Osteocyte (in vitro differentiated cells): ENCODE measurements at places on chromosomes 3 and 15.

DNA sequence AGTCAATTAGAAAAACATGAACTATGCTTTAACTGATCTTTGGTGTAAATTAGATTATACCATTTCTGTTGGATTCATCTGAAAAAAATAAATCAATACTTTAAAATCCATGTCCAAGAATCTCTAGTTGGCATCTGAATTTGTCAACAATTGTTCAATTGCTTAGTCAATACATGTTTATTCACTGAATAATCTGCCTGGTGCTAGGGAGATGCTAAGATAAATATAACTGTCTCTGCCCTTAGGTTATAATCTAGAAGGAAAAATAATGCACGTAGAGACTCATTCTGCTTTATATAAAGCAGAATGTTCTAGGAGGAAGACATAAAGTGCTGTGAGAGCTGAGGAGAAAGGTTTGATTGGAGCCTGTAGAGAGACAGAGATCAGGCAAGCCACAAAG lies 537.2 kb upstream of the IL12A start:
- no peaks in the 10 kb centered on the region for H3K36me3 ChIP-seq
- H3K27ac ChIP-seq: no peak overlapping the region
- H3K4me3 ChIP-seq: no peak overlapping the region
- no peaks in the 10 kb centered on the region for H3K27me3 ChIP-seq

DNA sequence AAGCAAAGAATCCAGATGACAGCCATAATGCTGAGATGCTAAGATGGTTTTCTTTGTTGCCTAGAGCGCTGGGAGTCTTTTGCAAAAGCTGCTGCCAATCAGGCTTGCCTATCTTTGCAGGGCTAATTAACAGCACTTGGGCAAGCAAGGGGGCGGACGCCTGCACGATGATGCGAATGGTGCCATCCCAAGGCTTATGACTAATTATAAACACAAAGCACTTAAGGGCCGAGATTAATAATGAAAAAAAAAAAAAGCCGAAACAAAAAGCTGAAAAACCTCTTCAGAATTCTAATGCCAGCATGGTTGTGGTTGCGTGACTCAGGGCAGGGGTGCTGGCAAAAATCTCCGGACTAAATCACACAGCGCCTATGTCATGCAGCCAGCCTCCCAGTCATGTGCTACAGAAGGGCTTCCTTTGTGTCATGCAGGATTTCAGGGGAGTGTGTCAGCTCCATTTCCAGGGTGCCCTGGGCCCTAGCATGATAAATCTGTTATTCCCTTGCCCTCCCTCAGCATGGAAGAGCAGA lies 185.0 kb upstream of the ANKRD28 start:
- H3K4me1 ChIP-seq: peaks cover 33% of the 10 kb centered on the region
- H3K36me3 ChIP-seq: peaks cover 3% of the 10 kb centered on the region
- H3K27me3 ChIP-seq: no peaks in the 10 kb centered on the region
- H3K4me3 ChIP-seq: peak overlapping the region; percentile 65
- peak overlapping the region; percentile 92 for H3K27ac ChIP-seq

GRCh38 chr15:91077029-91077428 lies 23.0 kb upstream of the SV2B start:
- H3K4me1 ChIP-seq: no peaks in the 10 kb centered on the region
- H3K27me3 ChIP-seq: peaks cover 17% of the 10 kb centered on the region
- H3K4me3 ChIP-seq: no peak overlapping the region
- H3K36me3 ChIP-seq: no peaks in the 10 kb centered on the region

DNA sequence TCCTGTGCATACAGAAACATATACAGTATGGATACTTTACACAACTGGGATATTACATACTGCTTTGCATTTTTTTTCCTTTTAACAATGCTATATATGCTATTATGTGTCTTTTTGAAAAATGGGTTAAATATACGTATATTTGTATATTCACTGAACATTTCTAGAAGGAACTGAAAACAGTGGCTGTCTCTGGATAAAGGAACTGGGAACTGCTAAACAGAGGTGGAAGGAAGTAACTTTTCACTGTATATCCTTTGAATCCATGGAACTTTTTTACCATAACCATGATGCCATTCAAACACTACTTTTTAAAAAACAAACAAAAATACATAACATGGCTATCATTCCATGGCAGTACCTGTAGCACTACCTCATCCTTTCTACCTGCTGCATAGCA lies 1.8 kb downstream of the MTFMT start:
- H3K27me3 ChIP-seq: peaks cover 5% of the 10 kb centered on the region
- H3K4me3 ChIP-seq: no peak overlapping the region
- no peak overlapping the region for H3K27ac ChIP-seq

DNA sequence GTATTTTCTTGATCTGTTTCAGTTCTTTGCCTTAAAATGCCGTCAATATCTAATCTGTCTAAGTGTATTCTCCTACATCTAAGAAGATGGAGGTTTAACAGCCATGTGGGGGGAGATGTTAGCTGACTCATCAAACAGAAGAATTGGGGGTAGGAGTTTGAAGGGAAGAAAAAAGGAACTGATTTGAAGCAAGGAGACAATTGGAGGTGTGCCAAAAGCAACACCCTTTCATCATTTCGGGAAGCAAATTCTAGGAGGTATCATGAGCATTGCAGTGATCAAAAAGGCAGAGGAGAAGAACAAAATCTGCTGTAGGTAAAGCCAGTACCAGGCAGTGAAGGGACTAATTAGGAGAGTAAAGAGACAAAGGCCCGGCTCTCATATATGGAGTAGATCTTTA lies 337.3 kb upstream of the TBC1D5 start:
- no peaks in the 10 kb centered on the region for H3K36me3 ChIP-seq
- DNase-seq: no peak
- peaks cover 11% of the 10 kb centered on the region for H3K4me1 ChIP-seq
- no peak overlapping the region for H3K4me3 ChIP-seq
- H3K27me3 ChIP-seq: no peaks in the 10 kb centered on the region

DNA sequence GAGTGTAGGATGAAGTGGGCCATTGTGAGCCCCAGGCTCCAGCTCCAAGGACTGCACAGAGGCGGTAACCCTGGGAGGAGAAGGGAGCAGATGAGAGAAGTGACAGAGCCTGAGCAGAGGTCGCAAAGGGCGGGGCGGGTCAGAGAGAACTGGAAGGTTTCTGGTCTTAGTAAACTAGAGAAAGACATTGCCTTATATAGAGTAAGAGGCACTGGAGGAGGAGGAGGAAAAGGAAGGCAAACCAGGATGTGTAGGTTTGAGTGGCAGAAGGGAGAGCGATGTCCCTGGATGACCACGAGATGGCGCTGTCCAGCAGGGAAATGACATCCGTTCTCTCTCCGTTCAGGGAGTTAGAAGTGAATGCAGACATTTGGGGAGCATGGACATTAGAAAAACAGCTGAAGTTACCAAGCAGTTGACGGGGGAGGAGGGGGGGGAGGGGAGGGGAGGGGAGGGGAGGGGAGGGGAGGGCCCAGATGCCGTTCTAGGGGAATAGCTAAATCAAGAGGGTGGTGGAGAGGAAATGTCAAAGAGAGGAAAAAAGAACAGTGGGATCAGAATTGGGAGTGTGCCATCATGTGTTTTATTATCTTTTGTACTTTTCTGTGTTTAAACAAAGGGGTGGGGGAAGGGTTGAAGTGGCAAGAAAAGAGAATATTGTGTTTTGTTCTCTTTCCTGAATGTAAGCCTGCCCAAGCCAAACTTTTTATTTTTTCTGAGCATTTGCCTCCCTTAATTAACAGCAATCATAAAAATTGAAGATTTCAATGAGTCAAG lies 48.8 kb downstream of the STARD5 start:
- peaks cover 12% of the 10 kb centered on the region for H3K27me3 ChIP-seq
- H3K4me1 ChIP-seq: peaks cover 4% of the 10 kb centered on the region
- no peaks in the 10 kb centered on the region for H3K36me3 ChIP-seq
- DNase-seq: peak; percentile 86

- H3K27ac ChIP-seq: no peak overlapping the region
- H3K4me1 ChIP-seq: no peaks in the 10 kb centered on the region
- peaks cover 38% of the 10 kb centered on the region for H3K27me3 ChIP-seq
- H3K36me3 ChIP-seq: no peaks in the 10 kb centered on the region
These were observed 211.2 kb upstream of the TLE3 start for GRCh38 chr15:70308735-70309434.

DNA sequence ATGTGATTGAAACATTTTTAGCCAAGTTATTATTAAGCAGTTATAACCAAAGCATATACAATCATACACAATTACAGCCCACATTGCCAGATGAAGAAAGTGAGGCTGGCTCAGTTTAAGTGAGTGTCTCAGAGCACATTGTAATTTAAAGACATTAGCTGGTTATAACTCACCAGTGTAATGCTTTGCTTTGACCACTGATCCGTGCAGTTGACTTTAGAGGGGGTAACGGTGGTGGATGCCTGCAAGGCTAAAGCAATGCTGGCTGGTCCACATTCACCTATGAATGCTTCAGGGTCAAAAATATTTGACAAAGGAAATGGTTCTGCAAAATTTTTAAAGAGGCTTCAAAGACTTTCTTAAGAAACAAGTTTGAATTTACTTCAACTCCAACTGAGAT lies 1.2 kb downstream of the C3orf85 start:
- peaks cover 9% of the 10 kb centered on the region for H3K27me3 ChIP-seq
- no peak overlapping the region for H3K4me3 ChIP-seq
- H3K4me1 ChIP-seq: no peaks in the 10 kb centered on the region
- DNase-seq: no peak

- H3K27me3 ChIP-seq: no peaks in the 10 kb centered on the region
- H3K27ac ChIP-seq: no peak overlapping the region
- H3K36me3 ChIP-seq: no peaks in the 10 kb centered on the region
These were observed 421.1 kb downstream of the PLOD2 start for GRCh38 chr3:145739926-145740325.

- no peaks in the 10 kb centered on the region for H3K36me3 ChIP-seq
- H3K27me3 ChIP-seq: no peaks in the 10 kb centered on the region
- H3K4me3 ChIP-seq: no peak overlapping the region
- H3K27ac ChIP-seq: no peak overlapping the region
- DNase-seq: no peak
These were observed 47.6 kb downstream of the RAP2B start for GRCh38 chr3:153209596-153209995.

DNA sequence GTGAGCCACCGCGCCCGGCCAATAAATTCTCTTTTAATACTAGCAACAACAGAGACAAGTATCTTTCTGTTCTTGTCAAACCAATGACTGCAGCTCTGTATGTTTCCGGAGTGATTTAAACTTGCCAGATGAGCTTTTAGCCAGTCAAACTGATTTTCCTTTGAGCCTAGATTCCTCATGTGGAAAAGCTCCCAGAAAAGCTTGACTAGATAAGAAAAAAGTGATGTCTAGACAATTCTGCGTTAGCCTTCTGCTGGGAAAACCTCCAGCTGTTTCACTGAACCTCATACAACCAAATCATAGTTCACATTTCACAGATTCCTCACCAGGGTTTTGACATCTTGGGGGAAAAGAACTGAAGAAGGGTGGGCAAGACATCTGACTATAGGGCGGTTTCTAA lies 78.6 kb downstream of the MAGI1 start:
- DNase-seq: no peak
- H3K27ac ChIP-seq: no peak overlapping the region
- no peaks in the 10 kb centered on the region for H3K36me3 ChIP-seq
- peaks cover 26% of the 10 kb centered on the region for H3K4me1 ChIP-seq
- H3K27me3 ChIP-seq: no peaks in the 10 kb centered on the region
- no peak overlapping the region for H3K4me3 ChIP-seq

- peaks cover 30% of the 10 kb centered on the region for H3K36me3 ChIP-seq
- no peaks in the 10 kb centered on the region for H3K27me3 ChIP-seq
These were observed 9.9 kb downstream of the BCL6 start for GRCh38 chr3:187735383-187735782.

DNA sequence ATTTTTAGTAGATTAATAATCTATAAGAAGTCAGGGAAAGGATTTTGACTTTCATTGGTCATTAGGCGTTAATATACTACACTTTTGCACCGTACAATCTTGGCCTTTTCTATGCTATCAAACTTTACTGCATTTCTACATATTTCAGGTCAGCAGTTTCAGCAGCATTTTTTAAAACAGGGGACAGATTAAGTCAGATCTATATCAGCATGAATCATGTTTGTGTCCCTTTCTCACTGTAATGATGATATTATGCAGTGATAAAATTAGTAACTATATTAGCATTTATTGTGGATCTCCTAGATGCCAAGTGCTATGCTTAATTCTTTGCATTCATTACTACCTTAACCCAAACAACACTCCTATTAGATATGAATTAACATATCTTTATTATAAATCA lies 20.3 kb upstream of the AADAC start:
- H3K36me3 ChIP-seq: no peaks in the 10 kb centered on the region
- H3K27me3 ChIP-seq: no peaks in the 10 kb centered on the region
- no peak for DNase-seq
- peaks cover 8% of the 10 kb centered on the region for H3K4me1 ChIP-seq
- no peak overlapping the region for H3K4me3 ChIP-seq
- no peak overlapping the region for H3K27ac ChIP-seq

DNA sequence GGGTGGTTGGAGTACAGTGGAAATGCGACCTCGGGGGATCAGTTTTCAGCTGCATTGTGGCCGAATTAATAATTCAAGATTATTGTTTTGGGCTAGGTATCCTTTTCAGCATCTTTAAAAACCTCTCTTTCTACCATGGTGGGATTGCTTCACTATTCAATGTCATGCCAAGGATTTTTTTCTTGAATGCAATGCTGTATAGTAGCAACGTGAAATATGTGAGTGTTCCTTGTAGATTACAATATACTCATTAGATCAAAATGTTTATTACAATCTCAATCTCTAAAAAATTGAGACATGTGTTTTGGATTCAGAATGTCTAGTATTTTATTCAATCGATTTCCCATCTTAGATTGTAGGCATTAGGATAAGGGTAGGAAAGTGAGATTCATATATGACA lies 586.5 kb upstream of the TBL1XR1 start:
- H3K27ac ChIP-seq: peak overlapping the region; percentile 54
- H3K27me3 ChIP-seq: no peaks in the 10 kb centered on the region
- H3K4me3 ChIP-seq: no peak overlapping the region
- peaks cover 44% of the 10 kb centered on the region for H3K4me1 ChIP-seq
- H3K36me3 ChIP-seq: peaks cover 14% of the 10 kb centered on the region

DNA sequence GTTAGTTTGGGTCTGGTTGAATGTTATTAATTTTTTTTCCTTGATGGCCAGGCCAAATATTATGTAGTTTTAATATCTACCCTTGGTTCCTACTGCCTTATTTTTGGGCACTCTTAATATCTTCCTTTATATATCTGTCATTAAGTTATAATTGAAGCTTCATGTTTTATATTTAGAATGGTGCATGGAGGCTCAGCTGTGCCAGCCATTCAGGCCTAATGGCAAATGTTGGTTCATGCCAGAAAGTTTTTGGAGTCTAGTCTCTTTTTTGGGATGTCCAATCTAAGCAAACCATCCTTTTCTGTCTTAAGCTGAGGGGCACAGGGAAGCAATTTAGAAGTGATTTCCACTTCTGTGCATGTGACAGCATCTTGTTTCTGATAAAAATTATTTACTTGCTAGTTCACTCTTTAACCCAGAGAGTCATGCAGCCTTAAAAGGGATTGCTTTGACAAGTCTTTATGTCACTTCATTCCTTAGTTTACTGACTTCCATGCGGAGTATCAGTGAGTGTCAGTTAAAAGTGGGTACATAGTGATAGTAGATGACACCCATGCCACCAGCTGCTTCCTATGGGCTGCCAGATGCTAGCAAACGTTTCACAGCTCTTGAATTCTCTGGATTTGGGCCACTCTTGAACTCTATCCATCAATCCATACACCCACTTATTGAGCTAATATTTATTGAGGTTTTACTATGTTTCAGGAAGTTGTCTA lies 33.0 kb downstream of the MITF start:
- H3K27ac ChIP-seq: no peak overlapping the region
- H3K27me3 ChIP-seq: no peaks in the 10 kb centered on the region
- no peaks in the 10 kb centered on the region for H3K36me3 ChIP-seq
- H3K4me1 ChIP-seq: peaks cover 49% of the 10 kb centered on the region
